ENCODE measurements at places on chromosomes 12 and 14. TPM values are rescaled to one million over a fixed set of nuclear protein-coding genes. Genes with fewer than 3 reads are reported as not detected.

- H3K4me1 ChIP-seq, result no peaks in the 10 kb centered on the region
- no peak overlapping the region for H3K4me3 ChIP-seq
- H3K27ac ChIP-seq, result no peak overlapping the region
Observed at GRCh38 chr14:25933731-25934130, 664.1 kb downstream of the NOVA1 start.

GRCh38 chr14:40312296-40312695, 880.1 kb upstream of the FBXO33 start:
- no peak overlapping the region for H3K4me3 ChIP-seq
- no peaks in the 10 kb centered on the region for H3K4me1 ChIP-seq
- H3K27me3 ChIP-seq, result no peaks in the 10 kb centered on the region

- no peaks in the 10 kb centered on the region for H3K4me1 ChIP-seq
- no peak overlapping the region for H3K27ac ChIP-seq
- no peak overlapping the region for H3K4me3 ChIP-seq
- no peaks in the 10 kb centered on the region for H3K36me3 ChIP-seq
Observed at GRCh38 chr12:100797246-100797645, 2.7 kb downstream of the ANO4 start.

- DNase-seq, result no peak
- H3K27me3 ChIP-seq, result peaks cover 3% of the 10 kb centered on the region
- no peak overlapping the region for H3K27ac ChIP-seq
- H3K36me3 ChIP-seq, result no peaks in the 10 kb centered on the region
- no peak overlapping the region for H3K4me3 ChIP-seq
Observed at GRCh38 chr12:57010627-57011247, 4.4 kb upstream of the ZBTB39 start.

DNA sequence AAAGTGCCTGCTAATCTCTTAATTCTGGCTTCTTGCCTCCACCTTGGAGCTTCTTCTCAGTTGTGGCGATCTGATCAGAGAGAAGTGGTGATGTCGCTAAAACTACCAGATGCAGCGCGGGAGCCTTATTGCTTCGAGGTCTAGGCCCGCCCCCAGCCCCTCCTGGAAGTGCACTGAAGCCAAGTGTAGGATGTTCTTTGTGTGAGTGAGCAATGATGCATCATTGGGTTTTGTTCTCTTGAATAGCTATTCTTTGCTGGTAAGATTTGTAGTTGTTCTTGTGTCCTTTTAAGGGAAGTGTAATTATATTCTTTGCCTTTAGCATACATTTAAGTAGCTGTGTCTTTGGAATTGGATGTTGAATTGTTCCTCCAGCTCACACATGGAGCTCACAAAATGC, 35.8 kb downstream of the MTHFD1 start:
- H3K27ac ChIP-seq, result no peak overlapping the region
- H3K36me3 ChIP-seq, result peaks cover 7% of the 10 kb centered on the region
- H3K27me3 ChIP-seq, result no peaks in the 10 kb centered on the region
- no peaks in the 10 kb centered on the region for H3K4me1 ChIP-seq
- no peak overlapping the region for H3K4me3 ChIP-seq
- no peak for DNase-seq

The SLC4A8 gene
- total RNA-seq, result 1.1 TPM

GRCh38 chr12:99002156-99002555, 357.1 kb downstream of the APAF1 start:
- no peaks in the 10 kb centered on the region for H3K36me3 ChIP-seq
- no peaks in the 10 kb centered on the region for H3K4me1 ChIP-seq
- H3K27ac ChIP-seq, result no peak overlapping the region
- no peak for DNase-seq
- H3K27me3 ChIP-seq, result no peaks in the 10 kb centered on the region

DNA sequence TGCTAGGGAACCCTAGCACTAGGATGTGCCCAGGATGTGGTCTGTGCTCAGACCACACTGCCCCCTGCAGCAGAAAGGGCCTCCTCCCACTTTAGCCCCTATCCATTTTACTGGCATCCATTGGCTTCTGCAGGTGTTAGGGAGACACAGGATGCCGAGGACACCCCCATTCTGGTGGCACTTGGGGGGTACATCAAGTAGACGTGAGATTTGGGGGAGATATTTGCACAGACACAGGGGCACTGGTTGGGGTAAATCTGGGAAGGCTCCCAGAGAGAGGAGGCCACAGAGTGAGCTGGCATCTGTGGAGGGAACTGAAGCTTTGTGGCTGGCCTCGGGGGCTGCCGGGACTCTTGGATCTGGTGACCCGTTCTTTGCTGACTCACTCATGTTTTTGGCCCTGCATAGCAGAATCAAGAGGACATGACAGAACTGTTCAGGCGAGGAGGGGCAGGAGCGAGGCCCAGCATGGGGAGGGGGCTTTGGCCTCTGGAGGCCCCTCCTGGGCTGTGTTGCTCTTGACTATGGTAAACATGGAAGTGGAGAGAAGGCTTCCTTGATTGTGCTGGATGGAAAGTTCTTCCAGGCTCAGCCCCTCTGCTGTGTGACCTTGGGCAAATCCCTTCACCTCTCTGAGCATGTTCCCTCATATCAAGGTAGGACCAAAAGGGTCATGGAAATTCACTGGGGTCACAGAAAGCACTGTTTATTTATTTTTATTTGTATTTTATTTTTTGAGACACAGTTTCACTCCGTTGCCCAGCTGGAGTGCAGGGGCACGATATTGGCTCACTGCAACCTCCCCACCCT, 1.8 kb downstream of the PLBD2 start:
- no peaks in the 10 kb centered on the region for H3K27me3 ChIP-seq
- H3K36me3 ChIP-seq, result peaks cover 16% of the 10 kb centered on the region
- no peak overlapping the region for H3K27ac ChIP-seq
- no peak for DNase-seq
- H3K4me3 ChIP-seq, result peak overlapping the region; percentile 66

The NCKAP5L gene
- 36.1 TPM for total RNA-seq

DNA sequence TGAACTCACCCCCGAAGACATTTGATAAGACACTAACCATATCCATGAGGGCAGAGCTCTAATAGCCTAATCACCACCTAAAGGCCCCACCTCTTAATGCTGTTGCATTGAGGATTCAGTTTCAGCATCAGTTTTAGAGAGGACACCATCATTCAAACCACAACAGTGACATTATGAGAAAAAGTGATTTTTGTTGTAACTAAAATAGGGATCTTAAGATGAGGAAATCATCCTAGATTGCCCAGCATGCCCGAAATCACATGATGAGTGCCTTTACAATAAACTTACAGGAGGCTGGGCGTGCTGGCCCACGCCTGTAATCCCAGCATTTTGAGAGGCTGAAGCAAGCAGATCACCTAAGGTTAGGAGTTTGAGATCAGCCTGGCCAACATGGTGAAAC, 9.7 kb upstream of the GLT1D1 start:
- no peaks in the 10 kb centered on the region for H3K36me3 ChIP-seq
- no peak overlapping the region for H3K4me3 ChIP-seq
- no peaks in the 10 kb centered on the region for H3K4me1 ChIP-seq
- no peaks in the 10 kb centered on the region for H3K27me3 ChIP-seq
- H3K27ac ChIP-seq, result no peak overlapping the region
- DNase-seq, result no peak

GRCh38 chr14:88631091-88631490, 68.3 kb downstream of the ZC3H14 start:
- no peak overlapping the region for H3K4me3 ChIP-seq
- no peak for DNase-seq
- no peak overlapping the region for H3K27ac ChIP-seq

The CPNE6 gene
- total RNA-seq, result not detected

DNA sequence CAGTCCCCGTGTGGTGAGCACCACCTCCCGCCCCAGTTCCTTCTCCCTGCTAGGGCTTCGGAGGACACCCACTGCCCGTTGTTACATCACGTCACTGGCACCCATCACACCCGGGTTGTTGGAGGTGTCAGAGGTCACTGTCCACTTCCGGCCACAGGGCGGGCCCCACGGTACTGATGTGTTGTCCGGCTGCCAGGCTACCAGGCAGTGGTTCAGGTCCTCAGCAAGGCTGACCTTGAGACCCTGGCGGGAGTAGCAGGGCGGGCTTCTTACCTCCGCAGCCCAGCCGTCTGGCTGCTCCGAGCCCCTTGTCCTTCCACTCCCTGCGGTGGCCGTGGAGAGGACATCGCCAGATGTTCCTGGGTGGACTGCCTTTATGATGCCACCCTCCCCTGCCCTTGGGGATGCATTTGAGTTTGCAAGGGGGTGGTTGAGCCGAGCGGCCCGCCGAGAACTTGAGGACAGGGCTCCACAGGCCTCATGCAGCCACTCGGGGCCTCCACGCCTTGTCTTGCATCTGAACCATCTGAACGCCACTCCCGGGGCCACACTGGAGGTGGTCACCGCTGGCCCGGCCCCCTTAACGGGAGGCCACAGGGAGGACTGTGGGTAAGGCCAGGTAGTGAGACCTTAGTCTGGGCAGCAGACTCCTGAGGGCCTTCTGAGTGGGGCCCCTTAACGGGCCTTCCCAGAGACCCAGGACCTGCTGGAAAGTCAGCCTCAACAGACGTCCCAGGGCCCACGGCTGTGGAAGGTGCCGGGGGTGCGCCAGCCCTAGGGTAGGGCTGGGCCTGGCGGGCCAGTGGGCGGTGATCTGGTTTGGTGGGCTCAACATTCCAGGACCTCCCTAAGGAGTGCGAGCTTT, 27.1 kb upstream of the PLD4 start:
- no peak overlapping the region for H3K27ac ChIP-seq
- H3K36me3 ChIP-seq, result no peaks in the 10 kb centered on the region

DNA sequence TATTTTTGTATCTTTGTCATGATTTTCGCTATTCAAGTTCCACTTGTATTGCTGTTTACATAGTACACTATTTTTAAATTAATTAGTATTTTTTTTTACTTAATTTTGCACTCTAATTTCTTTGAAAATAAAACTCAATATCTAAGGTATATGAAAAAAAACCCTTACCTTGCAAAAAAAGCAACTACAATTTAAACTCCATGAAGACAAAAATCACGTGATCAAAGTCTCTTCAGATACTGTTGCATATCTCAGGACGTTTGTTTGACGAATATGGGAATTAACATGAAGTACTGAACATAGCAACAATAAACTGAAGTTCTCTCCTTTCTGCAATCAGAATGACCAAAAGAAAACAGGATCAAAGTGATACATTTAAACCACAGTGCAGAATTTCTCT, 968.4 kb upstream of the SEL1L start:
- no peak overlapping the region for H3K4me3 ChIP-seq
- no peaks in the 10 kb centered on the region for H3K27me3 ChIP-seq
- H3K4me1 ChIP-seq, result no peaks in the 10 kb centered on the region
- H3K36me3 ChIP-seq, result no peaks in the 10 kb centered on the region
- H3K27ac ChIP-seq, result no peak overlapping the region
- DNase-seq, result no peak

The SAMD4A gene
- total RNA-seq, result 47.4 TPM

- H3K27ac ChIP-seq, result no peak overlapping the region
- no peaks in the 10 kb centered on the region for H3K36me3 ChIP-seq
- DNase-seq, result no peak
- peaks cover 14% of the 10 kb centered on the region for H3K4me1 ChIP-seq
- H3K27me3 ChIP-seq, result no peaks in the 10 kb centered on the region
Observed at GRCh38 chr12:43841253-43841652, 5.4 kb downstream of the TMEM117 start.

The TAC3 gene
- total RNA-seq, result not detected

The MYL2 gene
- total RNA-seq, result not detected

The CLEC4C gene
- not detected for total RNA-seq

DNA sequence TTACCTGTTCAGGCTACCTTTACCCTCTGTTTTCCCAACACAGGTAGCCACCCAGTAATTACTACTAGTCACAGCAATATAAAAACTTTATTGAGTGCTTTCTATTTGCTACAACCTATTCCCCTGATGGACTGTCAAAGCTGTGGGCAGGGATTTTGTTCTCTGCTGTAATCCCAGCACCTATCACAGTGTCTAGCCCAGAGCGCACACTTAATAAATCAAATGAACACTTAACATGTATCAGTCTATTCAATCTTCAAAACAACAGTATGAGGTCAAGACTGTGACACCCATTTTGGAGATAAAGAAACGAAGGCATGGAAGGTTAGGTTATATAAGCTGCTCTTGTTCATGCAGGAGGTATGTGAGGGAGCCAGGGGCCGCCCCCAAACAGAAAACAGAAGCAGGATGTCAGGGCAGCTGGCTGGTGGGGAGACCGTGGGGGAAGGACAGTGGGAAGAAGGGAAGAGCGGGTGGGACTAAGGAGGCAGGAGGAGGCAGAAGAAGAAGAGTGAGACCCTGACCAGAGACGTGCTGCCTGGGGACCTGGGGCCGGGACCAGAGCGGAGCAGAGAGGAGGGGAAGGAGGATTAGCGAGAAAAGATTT, 1.7 kb downstream of the TNFRSF1A start:
- H3K36me3 ChIP-seq, result no peaks in the 10 kb centered on the region
- H3K27me3 ChIP-seq, result no peaks in the 10 kb centered on the region

- H3K4me3 ChIP-seq, result no peak overlapping the region
- no peak for DNase-seq
- no peaks in the 10 kb centered on the region for H3K4me1 ChIP-seq
- no peaks in the 10 kb centered on the region for H3K36me3 ChIP-seq
- no peaks in the 10 kb centered on the region for H3K27me3 ChIP-seq
- H3K27ac ChIP-seq, result no peak overlapping the region
Observed at GRCh38 chr12:125167658-125168057, 102.4 kb downstream of the AACS start.

The GLIPR1 gene
- total RNA-seq, result 6.8 TPM

- DNase-seq, result no peak
- no peaks in the 10 kb centered on the region for H3K4me1 ChIP-seq
- no peak overlapping the region for H3K4me3 ChIP-seq
- H3K27me3 ChIP-seq, result no peaks in the 10 kb centered on the region
- no peaks in the 10 kb centered on the region for H3K36me3 ChIP-seq
- no peak overlapping the region for H3K27ac ChIP-seq
Observed at GRCh38 chr14:69493791-69494190, 9.3 kb downstream of the PLEKHD1 start.

- no peaks in the 10 kb centered on the region for H3K4me1 ChIP-seq
- H3K27ac ChIP-seq, result no peak overlapping the region
- no peaks in the 10 kb centered on the region for H3K36me3 ChIP-seq
- no peak overlapping the region for H3K4me3 ChIP-seq
- no peak for DNase-seq
Observed at GRCh38 chr14:91390165-91390778, 27.3 kb downstream of the CCDC88C start.

DNA sequence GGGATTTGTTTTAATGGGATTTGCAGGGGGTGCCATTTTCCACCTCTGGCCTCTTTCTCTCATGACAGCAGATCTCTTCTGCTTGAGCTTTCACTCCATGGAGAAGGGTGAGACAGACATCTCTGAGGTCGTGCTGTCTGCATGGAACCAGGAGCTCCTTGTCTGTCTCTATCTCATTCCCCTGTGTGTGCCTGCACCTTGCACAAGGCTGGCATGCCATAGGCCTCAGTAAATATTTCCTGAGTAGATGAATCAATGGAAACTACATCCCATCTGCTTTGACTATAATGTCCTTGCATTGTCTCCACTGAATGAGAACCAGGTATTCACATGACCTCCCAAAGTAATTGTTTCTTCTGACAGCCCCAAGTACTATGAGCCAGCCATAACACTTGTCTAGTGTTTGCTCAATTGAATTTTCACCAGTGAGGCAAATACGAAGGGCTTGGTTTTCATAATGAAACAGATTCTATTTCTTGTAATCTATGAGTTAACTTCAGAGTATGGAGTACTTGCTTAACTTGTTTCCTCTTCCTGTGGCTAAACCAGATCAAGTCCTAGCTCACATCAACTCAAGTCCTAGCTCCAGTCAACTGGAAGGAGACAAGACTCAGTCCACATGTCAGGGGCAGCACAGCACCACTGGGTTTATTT, 32.3 kb downstream of the KCNK13 start:
- DNase-seq, result no peak
- no peaks in the 10 kb centered on the region for H3K36me3 ChIP-seq
- H3K4me1 ChIP-seq, result no peaks in the 10 kb centered on the region
- H3K4me3 ChIP-seq, result no peak overlapping the region
- H3K27me3 ChIP-seq, result no peaks in the 10 kb centered on the region

The AKAP3 gene
- total RNA-seq, result 0.30 TPM

- H3K4me3 ChIP-seq, result no peak overlapping the region
- H3K4me1 ChIP-seq, result no peaks in the 10 kb centered on the region
- H3K36me3 ChIP-seq, result no peaks in the 10 kb centered on the region
- no peak overlapping the region for H3K27ac ChIP-seq
Observed at GRCh38 chr12:78385541-78385940, 479.0 kb upstream of the SYT1 start.

Data from tibial nerve (tissue), 4 donors.